ENCODE measurements at places on chromosomes 7 and 10. TPM values are rescaled to one million over a fixed set of nuclear protein-coding genes. Genes with fewer than 3 reads are reported as not detected.

GRCh38 chr10:17747883-17748550, 4.0 kb upstream of the TMEM236 start:
- no peaks in the 10 kb centered on the region for H3K27me3 ChIP-seq
- no peak for DNase-seq
- H3K27ac ChIP-seq, result no peak overlapping the region
- no peaks in the 10 kb centered on the region for H3K4me1 ChIP-seq

The AASS gene
- total RNA-seq, result 13.9 TPM

The UNCX gene
- not detected for total RNA-seq

DNA sequence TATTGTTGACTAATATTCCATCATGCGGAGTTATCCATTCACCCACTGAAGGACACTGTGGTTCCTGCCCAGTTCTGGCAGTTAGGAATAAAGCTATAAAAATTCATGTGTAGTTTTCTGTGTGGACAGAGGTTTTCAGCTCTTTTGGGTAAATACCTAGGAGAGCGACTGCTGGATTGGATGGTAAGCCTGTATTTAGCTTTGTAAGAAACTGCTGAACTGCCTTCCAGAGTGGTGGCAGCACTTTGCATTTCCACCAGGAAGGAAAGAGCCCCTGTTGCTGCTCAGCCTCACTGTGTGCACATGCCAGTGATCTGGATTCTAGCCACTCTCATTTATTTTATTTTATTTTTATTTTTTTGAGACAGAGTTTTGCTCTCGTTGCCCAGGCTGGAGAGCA, 14.2 kb downstream of the ZNF775 start:
- no peak overlapping the region for H3K27ac ChIP-seq
- H3K4me1 ChIP-seq, result peaks cover 7% of the 10 kb centered on the region
- H3K27me3 ChIP-seq, result no peaks in the 10 kb centered on the region
- no peaks in the 10 kb centered on the region for H3K36me3 ChIP-seq
- H3K4me3 ChIP-seq, result no peak overlapping the region

All from astrocyte (in vitro differentiated cells and primary cell).